ENCODE measurements at places on chromosomes 7 and 10. TPM values are rescaled to one million over a fixed set of nuclear protein-coding genes. Genes with fewer than 3 reads are reported as not detected.

LIPM gene
- not detected for total RNA-seq

ANKRD22 gene
- total RNA-seq: not detected

GRCh38 chr7:151782598-151783448, 94.1 kb downstream of the PRKAG2 start:
- no peaks in the 10 kb centered on the region for H3K36me3 ChIP-seq
- H3K4me1 ChIP-seq: peaks cover 8% of the 10 kb centered on the region
- H3K4me3 ChIP-seq: no peak overlapping the region
- H3K27ac ChIP-seq: no peak overlapping the region

DNA sequence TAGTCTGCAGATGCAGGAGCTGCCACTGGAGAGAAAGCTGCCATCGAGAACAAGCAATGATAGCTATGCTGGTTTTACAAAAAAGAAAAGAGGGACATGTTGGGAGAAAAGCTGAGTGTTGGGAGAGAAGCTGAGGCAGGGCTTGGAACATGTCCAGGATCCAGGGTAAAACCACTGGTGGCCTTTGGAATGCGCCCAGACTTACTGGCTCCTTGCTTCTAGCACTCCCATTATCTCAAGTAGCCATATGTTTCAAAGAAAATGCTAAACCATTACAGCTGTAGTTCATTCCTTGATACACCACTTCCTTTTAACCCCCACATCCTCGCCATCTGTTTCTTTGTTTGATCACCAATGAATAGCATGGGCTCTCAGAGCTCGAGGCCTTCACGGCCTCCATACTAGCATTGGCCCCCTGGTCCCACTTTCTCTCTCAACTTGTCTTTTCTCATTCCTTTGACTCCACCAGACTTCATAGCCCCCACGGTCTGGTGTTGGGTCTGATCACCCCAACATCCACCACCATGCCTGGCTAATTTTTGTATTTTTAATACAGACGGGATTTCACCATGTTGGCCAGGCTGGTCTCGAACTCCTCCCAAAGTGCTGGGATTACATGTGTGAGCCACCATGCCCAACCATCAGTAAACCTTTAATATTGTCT, 23.8 kb upstream of the PLAC9 start:
- no peaks in the 10 kb centered on the region for H3K27me3 ChIP-seq
- no peak overlapping the region for H3K4me3 ChIP-seq
- no peaks in the 10 kb centered on the region for H3K36me3 ChIP-seq
- H3K4me1 ChIP-seq: no peaks in the 10 kb centered on the region
- no peak overlapping the region for H3K27ac ChIP-seq
- no peak for DNase-seq

PLEKHS1 gene
- not detected for total RNA-seq

GRCh38 chr7:151247611-151248345, 716 bp downstream of the SMARCD3 start:
- peaks cover 51% of the 10 kb centered on the region for H3K4me1 ChIP-seq
- DNase-seq: peak; percentile 37
- peak overlapping the region; percentile 69 for H3K4me3 ChIP-seq

GRCh38 chr7:40393660-40394059, 258.9 kb downstream of the SUGCT start:
- no peaks in the 10 kb centered on the region for H3K27me3 ChIP-seq
- no peak overlapping the region for H3K4me3 ChIP-seq
- H3K27ac ChIP-seq: no peak overlapping the region
- no peaks in the 10 kb centered on the region for H3K36me3 ChIP-seq
- no peak for DNase-seq

ANKRD30A gene
- total RNA-seq: not detected

DNA sequence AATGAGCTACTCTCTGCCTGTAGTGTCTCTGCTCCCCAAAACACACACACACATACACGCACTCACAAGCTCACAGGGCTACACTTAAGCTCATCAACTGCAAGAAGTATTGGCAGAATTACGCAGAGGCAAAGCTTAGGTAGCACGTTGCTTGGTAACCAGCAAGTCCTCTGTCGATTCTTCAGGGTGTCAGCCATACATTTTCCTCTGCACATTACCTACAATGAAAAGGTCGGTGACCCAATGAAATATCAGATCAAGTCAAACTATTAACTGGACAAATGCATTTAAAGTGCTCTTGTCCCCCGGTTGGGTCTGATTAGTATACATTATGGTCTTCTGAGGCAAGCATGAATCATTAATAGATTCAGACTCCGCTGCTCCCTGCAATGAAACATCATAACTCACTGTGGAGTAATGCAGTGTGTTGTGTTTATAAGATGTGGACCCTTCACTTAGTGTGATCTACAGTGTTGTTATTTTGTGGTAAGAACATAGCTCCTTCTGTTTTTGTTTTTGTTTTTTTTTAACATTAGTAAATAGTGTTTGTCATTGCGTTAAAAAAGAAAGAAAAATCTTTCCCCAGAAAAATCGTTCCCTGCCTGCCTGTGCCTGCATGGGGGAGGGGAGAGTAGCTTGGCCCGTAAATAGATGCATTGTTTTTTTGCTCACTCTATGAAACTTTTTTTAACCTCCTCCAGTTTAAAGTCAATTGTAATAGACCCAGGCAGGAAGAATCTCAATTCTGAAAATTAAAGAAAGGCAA, 325.5 kb downstream of the SFMBT2 start:
- H3K27me3 ChIP-seq: peaks cover 11% of the 10 kb centered on the region
- no peaks in the 10 kb centered on the region for H3K4me1 ChIP-seq
- H3K4me3 ChIP-seq: no peak overlapping the region
- no peak overlapping the region for H3K27ac ChIP-seq
- no peaks in the 10 kb centered on the region for H3K36me3 ChIP-seq

GRCh38 chr7:66948480-66949109, 27.6 kb downstream of the TMEM248 start:
- H3K36me3 ChIP-seq: peaks cover 73% of the 10 kb centered on the region
- no peak overlapping the region for H3K4me3 ChIP-seq
- H3K27me3 ChIP-seq: no peaks in the 10 kb centered on the region
- no peak overlapping the region for H3K27ac ChIP-seq
- no peak for DNase-seq
- peaks cover 4% of the 10 kb centered on the region for H3K4me1 ChIP-seq

PARD3 gene
- not detected for total RNA-seq
